A549 treated with Mapracorat at 1 μM for 4 hours (cell line): ENCODE measurements at places on chromosomes 7 and 10. TPM values are rescaled to one million over a fixed set of nuclear protein-coding genes. Genes with fewer than 3 reads are reported as not detected.

Gene MALRD1
- total RNA-seq, result not detected in 5 replicates

Gene PTN
- total RNA-seq, result not detected in 5 replicates

Gene PIK3CG
- total RNA-seq, result not detected in 5 replicates

Gene CCDC172
- not detected in 5 replicates for total RNA-seq

Gene NPC1L1
- 0.02 to 0.10 TPM (median 0.08 TPM) in 5 replicates for total RNA-seq

Gene AHR
- total RNA-seq, result 7.3 to 10.9 TPM (median 9.0 TPM) in 5 replicates

Gene ACTL6B
- total RNA-seq, result not detected in 5 replicates

Gene HPS1
- total RNA-seq, result 32.0 to 37.1 TPM (median 35.3 TPM) in 5 replicates

Gene SPDYE3
- not detected in 5 replicates for total RNA-seq

Gene CNPY1
- total RNA-seq, result not detected in 5 replicates

Gene ADRA2A
- total RNA-seq, result 0.07 to 0.14 TPM (median 0.08 TPM) in 4 of 5 replicates, not detected in the other

Gene WASHC2C
- 18.5 to 20.7 TPM (median 19.4 TPM) in 5 replicates for total RNA-seq

Gene RELN
- total RNA-seq, result 0.01 TPM in 2 of 5 replicates, not detected in the others

Gene BEND7
- 7.3 to 10.7 TPM (median 10.4 TPM) in 5 replicates for total RNA-seq

Gene COL13A1
- total RNA-seq, result 0.11 to 0.26 TPM (median 0.24 TPM) in 4 of 5 replicates, not detected in the other

Gene PRKCQ
- 3.3 to 4.1 TPM (median 3.6 TPM) in 5 replicates for total RNA-seq

Gene UCN3
- not detected in 5 replicates for total RNA-seq

Gene SPDYE8
- not detected in 5 replicates for total RNA-seq

Gene SFRP4
- total RNA-seq, result 3.2 to 5.3 TPM (median 3.7 TPM) in 5 replicates

Gene PON1
- 0.75 to 1.6 TPM (median 1.0 TPM) in 5 replicates for total RNA-seq

Gene LIPK
- total RNA-seq, result not detected in 5 replicates

Gene SPAM1
- not detected in 5 replicates for total RNA-seq

Gene VAX1
- total RNA-seq, result 0.97 to 1.7 TPM (median 1.5 TPM) in 5 replicates

Gene SLC13A1
- not detected in 5 replicates for total RNA-seq
